SW480 (cell line): ENCODE measurements at places on chromosomes 11 and 22.

DNA sequence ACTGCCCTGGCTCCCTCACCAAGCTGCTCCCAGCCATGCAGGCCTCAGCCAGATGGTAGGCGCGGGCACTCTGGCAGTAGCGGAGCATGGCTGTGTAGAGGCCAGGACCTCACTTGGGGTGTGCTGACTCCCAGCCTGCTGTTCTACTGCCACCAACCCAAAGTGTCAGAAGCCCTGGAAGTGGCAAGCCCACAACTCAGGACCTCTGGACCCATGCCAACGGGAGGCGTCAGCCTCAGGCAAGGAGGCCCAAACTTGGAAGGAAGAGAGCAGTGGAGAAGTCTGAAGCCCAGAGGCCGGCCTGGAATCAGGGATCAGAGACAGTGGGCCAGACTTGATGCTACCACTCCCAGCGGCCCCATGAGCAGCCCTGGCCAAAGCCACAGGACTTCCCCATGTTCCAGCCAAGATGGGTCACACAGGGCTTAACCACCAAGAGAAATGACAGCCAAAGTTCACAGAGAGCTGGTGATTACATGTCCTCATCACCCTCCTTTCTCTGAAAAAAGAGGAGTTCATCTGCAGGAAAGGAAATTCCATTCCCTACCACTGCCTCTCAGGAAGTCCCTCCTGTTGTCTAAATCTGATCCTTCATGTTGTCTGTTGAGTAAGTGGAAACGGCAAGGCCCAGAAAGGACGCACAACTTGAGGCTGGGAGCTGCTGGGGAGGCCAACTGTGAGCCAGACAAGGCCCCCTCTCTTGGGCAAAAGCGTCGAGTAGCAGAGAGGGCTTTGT is 4.4 kb downstream of the ARRB1 start:
- DNase-seq: no peak

- no peak for DNase-seq
Measured at GRCh38 chr11:15222777-15223176, 108.1 kb downstream of the INSC start.

DNA sequence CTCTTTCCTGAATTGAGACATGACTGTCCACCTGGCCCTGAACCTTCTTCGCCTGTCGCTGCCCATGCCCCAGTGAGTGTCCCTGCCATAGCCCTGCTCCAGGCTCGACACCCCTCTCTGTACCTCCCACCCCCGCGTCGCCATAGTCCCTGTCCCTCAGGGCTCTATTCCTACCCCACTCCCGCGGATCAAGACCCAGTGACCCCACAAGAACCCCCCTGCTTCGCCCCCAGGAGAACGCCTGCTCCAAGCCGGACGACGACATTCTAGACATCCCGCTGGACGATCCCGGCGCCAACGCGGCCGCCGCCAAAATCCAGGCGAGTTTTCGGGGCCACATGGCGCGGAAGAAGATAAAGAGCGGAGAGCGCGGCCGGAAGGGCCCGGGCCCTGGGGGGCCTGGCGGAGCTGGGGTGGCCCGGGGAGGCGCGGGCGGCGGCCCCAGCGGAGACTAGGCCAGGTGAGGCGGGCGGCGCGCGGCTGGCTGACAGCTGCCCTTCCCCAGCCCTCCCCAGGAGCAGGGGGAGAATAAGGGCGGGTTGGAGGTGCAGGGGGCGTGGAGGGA is 5.6 kb downstream of the NRGN start:
- DNase-seq: no peak

DNA sequence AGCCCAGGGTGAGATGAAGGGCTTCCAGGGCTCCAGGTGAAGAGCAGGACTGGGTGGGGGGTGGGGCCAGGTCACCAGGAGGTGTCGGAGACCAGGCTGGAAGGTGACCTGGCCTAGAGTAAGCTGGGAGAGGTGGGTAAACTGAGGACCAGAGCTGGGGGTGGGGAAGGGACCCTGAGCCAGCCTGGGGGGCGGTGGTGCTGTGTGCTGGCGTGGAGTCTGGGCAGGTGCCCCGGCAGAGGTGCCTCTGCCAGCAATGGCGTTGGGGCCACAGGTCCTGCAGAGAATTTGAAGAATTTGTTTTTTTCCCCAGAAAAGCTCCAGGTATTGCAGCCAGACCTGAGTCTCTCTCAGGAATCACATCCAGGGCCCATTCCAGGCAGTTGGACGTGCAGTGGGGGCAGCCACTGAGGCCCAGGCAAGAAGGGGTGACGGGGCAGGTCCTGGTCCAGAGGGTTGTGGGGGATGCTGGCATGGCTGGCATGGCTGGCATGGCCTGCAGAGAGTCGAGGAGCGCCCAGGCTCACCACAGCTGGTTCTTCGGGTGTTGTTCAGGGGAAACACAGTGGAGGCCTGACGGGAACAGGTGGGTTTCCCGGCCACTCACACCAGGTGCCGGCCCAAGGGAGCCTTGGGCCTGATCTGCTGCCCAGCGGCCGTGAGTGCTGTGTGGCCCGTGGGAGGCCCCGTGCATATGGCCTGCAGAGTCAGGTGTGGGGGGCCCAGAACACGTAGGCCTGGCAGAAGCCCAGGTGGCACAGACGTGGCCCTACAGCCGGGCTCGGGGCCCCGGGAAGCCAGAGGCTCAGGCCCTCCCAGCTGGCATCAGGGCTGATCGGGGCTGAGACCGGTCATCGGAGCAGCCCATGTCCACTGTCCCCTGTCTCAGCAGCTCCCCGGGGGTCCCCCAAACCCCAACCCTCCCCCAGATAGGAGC is 6.4 kb upstream of the MUC6 start:
- DNase-seq: no peak

GRCh38 chr11:12461516-12461915 is 84.1 kb downstream of the PARVA start:
- no peak for DNase-seq

- peak; percentile 82 for DNase-seq
Measured at GRCh38 chr11:12827929-12828812, 153.9 kb downstream of the TEAD1 start.

DNA sequence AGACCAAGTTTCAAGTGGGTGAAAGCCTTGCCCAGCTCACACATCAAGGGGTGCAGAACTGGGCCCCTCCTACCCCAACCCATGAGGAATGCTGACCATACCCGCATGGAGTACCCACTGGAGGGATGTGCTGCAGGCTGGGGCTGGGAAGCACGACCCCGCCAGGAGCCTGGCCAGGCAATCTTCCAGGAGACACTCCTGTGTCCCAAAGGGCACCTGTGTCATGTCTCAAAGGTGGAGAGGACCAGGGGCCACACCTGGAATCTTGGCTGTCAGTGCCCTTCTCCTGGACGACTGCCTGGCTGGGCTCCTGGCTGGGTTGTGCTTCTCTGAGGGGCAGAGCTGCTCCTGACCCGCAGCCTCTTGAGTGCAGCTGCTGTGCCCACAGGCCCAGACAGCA is 6.7 kb downstream of the ARAP1 start:
- no peak for DNase-seq

DNA sequence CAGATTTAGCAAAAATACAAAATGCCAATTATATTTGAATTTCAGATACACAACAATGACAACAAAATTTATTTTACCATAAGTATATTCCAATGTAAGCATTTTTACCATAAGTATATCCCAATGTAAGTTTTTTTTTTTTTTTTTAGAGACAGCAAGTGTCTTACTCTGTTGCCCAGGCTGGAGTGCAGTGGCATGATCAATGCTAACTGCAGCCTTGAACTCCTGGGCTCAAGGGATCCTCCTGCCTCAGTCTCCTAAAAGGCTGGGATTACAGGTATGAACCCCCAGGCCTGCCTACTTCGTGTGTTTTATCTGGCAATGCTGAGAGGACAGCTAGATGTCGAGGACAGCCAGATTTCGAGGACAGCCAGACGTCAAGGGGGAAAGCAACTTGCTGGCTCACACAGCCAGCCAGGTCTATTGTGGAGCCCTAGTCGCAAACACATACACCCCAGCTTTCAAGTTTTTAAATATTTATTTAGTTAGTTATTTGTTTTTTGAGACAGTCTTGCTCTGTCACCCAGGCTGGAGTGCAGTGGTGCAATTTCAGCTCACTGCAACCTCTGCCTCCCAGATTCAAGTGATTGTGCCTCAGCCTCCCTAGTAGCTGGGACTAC is 1.1 kb upstream of the SERPING1 start:
- DNase-seq: no peak

DNA sequence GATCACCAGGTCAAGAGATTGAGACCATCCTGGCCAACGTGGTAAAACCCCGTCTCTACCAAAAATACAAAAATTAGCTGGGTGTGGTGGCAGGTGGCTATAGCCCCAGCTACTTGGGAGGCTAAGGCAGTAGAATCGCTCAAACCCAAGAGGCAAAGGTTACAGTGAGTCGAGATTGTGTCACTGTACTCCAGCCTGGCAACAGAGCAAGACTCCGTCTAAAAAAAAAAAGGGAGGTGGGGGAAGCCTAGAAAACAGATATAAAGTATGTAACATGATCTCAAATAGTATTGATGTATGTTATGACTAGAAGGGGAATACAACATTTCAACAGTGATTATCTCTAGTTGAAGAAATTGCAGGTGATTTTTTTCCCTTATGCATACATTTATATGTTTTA is 61.4 kb downstream of the SLC1A2 start:
- DNase-seq: no peak

GRCh38 chr11:105407101-105407500 is 202.8 kb upstream of the GRIA4 start:
- no peak for DNase-seq

- no peak for DNase-seq
Measured at GRCh38 chr11:56163804-56164203, 3.7 kb upstream of the OR8K5 start.

GRCh38 chr11:55902308-55902707 is 12.1 kb downstream of the OR5W2 start:
- DNase-seq: no peak

- DNase-seq: no peak
Measured at GRCh38 chr22:24240381-24240780, 4.5 kb downstream of the GGT5 start.

DNA sequence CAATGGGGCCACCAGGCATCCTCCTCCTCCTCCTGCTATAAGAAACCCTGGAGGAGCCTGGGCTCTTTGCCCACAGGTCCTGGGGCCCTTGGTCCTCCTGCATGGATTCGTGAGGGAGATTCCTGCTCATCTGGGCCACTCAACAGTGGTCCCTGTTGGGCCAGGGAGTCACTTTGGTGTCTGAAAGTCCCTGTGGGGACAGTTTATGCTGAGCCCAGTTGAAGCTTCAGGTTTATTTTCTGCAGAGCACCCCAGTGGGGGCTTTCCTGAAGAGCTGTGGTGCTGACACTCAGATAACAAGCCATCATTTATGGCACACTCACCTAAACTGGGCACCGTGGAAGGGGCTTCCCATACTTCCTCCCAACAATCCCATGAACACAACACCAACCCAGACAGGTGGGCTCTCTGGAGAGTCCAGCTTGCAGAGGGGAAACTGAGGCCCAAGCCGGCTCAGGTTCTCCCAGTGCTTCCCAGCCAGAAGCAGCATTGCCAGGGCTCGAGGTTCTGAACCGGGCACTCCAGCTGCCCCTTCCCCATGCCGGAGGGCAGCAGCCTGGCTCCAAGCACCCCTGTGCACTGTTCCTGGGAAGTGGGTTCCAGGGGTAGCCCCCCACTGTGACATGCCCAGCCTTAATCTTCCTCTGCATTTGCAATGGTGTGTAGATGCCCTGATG is 91.3 kb downstream of the MYEOV start:
- DNase-seq: no peak

DNA sequence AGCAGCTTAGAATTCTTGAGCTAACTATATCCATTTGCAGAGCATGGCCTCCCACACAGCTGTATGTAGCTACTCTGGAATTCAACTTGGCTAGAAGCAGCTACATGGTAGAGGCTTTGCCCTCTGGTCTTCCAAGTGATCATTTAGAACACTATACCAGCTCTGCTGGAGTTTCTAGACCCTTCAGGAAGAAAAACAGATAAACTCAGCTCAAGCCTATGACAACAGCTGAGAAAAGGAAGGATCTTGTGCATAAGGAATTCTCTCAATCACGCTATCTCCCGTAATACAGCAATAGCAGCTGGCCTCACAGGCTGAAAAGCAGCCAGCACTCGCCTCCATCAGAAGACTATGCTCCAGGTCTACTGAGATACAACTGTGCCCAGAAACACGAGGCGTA is 50.6 kb upstream of the APOA1 start:
- no peak for DNase-seq

DNA sequence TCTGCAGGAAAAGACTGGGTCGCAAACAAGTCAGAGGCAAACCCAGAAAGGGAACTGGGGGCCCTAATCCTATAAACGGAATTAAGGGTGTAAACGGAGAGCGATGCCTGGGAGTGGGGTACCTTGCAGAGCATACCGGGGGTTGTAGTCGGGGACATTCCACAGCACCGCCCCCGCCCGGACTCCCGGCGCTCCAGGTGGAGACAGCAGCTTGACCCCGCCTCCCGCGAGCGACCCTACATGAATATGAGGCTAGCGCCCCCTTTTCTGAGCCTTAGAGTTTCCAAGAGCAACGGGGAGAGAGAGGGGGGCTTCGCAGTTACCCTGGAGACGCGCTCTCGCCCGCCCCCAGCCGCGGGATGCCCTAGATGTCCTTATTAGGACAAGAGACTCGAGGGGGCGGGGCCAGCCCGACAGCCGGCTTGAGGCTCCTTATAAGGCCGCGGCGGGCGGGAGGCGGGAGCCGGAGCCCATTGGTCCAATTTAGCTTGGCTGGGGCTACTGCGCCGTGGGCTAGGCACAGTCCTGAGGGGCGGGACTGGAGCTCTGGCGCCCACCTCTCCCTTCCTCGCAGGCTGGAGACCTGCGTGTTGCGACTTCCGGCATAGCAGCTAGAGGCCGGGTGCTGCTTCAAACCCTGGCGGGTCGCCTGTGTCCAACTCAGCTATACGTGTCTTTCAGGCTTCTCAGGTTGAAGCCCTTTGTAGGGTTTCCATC is 980 bp upstream of the MUS81 start:
- DNase-seq: peak; percentile 98

DNA sequence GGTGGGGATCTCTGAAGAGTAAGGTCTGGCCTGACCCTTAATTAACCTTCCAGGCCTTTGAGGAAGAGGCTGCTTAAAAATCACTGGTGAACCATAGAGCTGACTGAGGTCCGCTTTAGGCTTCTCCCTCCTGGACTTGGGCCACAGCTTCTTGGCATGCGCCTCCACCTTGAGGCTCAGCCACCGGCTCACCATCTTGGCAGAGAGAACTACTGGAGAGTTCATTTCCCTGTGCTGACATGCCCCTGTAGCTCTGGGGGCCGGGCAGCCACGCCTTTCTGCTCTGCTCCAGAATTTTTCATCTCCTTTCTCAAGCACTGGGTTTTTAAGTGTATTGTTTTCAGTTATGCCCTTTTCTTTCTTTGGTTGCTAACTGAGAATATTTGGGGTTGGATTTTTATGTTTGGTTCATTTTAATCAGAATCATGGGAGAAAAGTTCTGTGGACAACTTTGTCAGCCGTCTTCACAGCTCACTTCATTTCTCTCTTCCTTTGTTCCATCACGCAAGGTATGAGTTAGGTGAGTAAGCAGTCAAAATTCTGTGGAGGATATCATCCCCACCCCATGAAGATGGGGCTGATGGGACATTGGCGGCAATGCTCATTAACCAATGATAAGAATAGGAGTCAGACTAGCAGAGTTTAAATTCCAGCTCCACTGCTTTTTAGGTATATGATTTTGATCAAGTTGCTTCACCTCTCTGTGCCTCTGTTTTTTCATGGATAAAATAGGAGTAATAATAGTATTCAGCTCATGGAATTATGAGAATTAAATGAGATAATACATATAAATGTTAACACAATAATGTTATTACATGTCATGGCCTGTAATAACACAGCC is 103.9 kb downstream of the DBX1 start:
- no peak for DNase-seq

GRCh38 chr11:65505466-65506289 is 6.8 kb downstream of the MALAT1 start:
- DNase-seq: peak; percentile 43

- DNase-seq: peak; percentile 73
Measured at GRCh38 chr11:64007629-64008282, 21.5 kb downstream of the OTUB1 start.

- no peak for DNase-seq
Measured at GRCh38 chr11:15180212-15180792, 65.6 kb downstream of the INSC start.
